Lung microvascular endothelial cell (primary cell): ENCODE measurements at places on chromosomes 2 and 18. TPM values are rescaled to one million over a fixed set of nuclear protein-coding genes. Genes with fewer than 3 reads are reported as not detected.

NFATC1 gene
- 6.5 and 20.8 TPM in 2 replicates for total RNA-seq

CNRIP1 gene
- total RNA-seq: 36.9 and 39.9 TPM in 2 replicates

GULP1 gene
- 2.4 and 4.4 TPM in 2 replicates for total RNA-seq

REG1B gene
- not detected in 2 replicates for total RNA-seq

UGT1A10 gene
- not detected in 2 replicates for total RNA-seq

SCTR gene
- not detected in 2 replicates for total RNA-seq

RAB17 gene
- total RNA-seq: 10.9 and 12.6 TPM in 2 replicates
